ENCODE measurements at places on chromosomes 6 and 20.
A peak's percentile ranks its signal among the peaks of the same experiment; 100 is the strongest.

- DNase-seq, result no peak
These were observed 203.3 kb downstream of the BCAS1 start for GRCh38 chr20:53866794-53867740.

- DNase-seq, result no peak
These were observed 43.7 kb downstream of the CDC5L start for GRCh38 chr6:44431118-44431725.

DNA sequence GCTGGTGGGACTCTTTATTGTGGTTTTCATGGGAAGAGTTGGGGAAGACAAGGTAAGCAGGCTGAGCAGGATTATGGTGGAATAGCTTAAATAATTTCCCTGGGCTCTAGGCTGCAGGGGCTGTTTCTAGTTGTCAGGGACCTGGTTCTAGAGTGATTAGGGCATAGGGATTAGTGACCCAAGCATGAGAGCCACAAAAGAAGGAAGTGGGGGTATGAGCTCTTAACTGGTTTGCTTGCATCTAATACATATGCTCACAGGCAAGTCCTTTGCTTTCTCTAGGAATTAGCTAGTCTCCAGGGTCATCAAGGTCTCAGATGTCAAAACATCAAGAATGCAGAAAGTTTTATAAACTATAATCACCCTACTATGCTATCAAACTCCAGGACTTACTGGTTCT, 67.5 kb upstream of the NRN1 start:
- DNase-seq, result no peak

DNA sequence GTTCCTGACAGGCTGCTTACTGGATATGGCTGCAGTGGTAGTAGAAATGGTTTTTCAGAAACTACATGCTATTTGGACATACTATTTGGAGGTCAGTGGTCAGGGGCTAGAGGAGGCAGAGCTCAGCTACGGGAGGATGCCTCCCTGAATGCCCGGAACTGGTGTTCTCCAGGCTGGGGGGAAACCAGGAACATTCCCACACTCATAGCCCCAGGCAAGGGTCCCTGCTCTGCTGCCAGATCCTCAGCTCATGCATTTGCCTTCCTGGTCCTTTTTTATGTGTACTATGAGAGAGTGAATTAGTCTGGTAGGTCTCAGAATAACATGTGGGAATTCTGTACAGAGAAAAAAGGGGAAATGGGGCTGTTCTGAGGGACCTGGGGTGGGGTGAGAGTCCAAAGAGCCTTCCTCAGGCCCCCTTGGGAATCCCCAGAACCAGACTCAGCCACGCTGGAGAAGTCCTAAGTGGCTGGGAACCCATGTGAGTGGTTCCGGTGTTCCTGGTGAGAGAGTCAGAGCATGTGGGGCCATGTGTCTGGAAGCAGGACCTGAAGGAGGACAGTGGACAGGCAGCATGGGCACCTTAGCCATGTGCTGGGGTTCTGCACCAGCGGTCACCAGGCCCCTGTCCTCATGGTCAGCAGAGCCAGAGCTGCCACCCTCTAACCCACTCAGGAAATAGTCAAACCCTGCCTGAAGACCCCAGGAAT, 58.0 kb upstream of the MYL9 start:
- no peak for DNase-seq

DNA sequence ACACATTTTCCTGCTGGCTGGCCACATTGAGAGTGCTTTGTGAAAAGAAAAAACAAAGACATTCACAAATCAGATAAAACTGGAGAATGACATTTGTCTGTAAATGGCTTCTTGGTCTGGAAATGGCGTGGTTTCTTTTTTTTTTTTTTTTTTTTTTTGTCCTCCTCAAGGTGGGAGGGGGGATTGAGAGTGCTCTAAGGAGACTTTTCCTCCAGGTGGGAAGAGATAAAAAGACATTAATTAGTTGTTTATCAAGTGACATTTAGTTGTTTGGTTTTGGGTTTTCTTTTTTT, 40.4 kb downstream of the GNAS start:
- no peak for DNase-seq

- DNase-seq, result no peak
These were observed 29.8 kb upstream of the SYNJ2 start for GRCh38 chr6:157951828-157952227.

- DNase-seq, result no peak
These were observed 119.4 kb downstream of the TBX18 start for GRCh38 chr6:84645000-84645399.

DNA sequence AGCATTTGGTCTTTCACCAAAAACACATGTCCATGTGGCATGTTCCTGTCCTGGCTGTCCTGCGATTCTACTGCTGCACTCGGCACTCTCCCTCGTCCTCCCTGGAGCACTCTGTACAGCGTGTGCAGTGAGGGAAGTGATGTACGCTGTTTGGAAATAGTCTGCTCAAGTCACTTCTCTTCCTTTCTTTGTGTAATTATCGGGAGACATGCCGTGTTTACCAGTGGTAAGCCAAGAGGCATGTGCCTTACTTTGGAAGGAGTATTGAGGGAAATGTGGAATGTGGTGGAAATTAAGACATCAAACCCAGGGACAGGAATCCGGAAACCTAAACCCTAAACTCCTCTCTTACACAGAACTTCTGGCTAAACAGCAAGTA, 268.5 kb upstream of the FOXQ1 start:
- DNase-seq, result no peak

DNA sequence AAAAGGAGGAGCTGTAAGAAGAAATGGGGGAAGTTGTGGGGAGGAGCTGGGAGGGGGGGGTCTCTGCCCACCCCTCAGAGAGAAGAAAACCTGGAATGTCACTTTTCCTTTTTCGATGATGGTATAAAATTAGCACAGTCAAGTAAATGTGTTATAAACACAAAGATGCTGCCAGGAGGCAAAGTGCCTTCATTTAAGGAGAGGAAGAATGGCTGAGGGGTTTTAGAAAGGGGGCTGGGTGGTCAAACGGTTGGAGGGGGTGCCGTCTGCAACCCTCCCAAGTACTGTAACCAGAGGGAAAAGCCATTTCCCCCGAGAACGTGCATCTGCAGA, 25.0 kb downstream of the PMEPA1 start:
- DNase-seq, result no peak

DNA sequence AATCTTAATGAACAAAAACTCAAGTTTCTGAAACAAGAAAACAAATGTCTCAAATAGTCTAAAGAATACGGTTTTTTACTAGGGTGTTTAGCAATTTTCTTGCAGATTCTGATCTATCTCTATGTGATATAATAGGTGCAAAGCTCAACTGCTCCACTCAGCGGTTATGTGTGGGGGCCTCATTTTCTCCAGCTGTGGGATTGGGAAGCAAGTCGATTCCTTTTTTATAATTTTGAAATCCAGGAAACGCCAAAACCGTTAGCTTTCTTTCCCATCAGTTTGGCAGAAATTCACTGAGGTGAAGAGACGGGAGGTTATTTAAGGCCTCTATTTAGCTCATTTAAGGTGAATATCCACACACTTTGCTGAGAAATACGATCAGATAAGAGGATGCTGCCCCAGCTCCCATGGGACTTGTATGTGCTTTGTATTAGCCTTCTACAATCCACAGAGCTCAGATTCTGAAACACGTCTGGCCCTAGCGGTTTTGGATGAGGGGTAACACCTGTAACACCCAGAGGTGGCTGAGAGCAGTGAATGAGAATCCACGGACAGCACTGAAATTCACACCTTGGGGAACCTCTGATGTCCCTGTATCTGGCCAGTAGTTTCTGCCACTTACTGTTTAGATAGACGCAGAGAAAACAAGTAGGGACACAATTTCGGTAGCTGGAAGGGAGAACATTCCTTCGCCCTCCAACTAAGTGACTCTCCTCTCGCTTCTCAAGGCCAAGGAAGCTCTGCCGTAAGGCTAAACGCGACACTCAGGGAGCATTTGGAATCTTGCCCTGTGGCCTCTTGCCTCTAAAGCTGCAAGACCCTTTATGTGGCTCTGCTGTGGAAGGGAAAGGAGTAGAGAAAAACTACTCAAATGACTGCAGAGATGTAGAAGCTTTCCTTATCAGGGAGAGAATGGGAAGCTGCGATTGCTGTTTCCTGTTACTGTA, 6.5 kb upstream of the BCAS4 start:
- no peak for DNase-seq

DNA sequence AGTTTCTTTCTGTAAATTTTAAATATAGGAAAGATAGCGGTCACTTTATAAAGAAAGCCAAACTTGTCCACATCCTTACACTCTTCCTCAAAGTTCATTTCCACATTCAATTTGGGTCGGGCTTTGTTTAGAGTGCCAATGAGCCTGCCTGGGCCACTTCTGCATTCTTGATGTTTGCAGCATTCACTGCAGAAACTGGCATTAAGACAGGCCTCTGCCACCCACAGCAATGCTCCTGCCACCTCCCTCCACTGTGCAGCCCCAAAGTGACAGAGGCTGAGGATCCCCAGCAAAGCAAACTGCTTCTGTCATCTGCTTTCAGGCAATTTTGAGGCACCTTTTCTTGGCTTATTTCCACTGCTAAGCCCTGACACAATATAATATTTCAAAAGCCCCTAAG, 61.2 kb downstream of the TNFAIP3 start:
- DNase-seq, result peak; percentile 61

- DNase-seq, result no peak
These were observed 439.2 kb downstream of the C6orf118 start for GRCh38 chr6:164870164-164870563.

- DNase-seq, result no peak
These were observed 395.3 kb downstream of the MAFB start for GRCh38 chr20:40293740-40294139.

- no peak for DNase-seq
These were observed 347.0 kb downstream of the DOK5 start for GRCh38 chr20:54822386-54822785.

DNA sequence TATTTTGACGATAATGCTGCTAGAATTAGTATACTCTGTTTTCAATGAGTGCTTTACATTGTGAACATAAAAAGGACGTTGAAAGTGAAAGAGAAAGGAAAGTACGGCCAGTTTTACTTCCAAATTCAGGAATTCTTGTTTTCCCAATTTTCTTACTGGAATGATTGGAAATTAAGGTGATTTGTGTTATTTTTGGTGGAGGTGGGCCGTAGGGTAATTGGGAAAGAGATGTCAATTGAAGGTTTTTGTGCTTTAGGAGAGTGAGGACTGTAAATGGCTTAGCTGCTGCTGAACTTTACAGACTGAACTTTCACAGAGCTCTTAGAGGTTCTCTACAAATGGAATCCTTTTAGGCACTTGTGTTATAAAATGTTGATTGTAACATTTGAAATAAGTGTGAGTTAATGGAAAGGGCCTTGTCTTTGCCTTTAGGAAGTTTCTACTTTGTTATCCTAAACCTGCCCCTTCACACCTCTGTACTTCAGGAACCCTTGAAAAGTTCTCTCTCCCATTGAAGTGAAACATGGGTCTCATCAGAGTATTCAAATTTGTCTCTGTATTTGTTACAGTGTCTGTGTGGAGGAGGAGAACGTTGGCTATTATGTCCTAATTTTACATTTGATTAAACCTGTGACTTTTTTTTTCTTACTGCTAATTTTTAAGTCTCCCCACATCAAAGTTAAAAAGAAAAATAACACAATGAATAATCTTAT, 256.4 kb downstream of the ARID1B start:
- no peak for DNase-seq

DNA sequence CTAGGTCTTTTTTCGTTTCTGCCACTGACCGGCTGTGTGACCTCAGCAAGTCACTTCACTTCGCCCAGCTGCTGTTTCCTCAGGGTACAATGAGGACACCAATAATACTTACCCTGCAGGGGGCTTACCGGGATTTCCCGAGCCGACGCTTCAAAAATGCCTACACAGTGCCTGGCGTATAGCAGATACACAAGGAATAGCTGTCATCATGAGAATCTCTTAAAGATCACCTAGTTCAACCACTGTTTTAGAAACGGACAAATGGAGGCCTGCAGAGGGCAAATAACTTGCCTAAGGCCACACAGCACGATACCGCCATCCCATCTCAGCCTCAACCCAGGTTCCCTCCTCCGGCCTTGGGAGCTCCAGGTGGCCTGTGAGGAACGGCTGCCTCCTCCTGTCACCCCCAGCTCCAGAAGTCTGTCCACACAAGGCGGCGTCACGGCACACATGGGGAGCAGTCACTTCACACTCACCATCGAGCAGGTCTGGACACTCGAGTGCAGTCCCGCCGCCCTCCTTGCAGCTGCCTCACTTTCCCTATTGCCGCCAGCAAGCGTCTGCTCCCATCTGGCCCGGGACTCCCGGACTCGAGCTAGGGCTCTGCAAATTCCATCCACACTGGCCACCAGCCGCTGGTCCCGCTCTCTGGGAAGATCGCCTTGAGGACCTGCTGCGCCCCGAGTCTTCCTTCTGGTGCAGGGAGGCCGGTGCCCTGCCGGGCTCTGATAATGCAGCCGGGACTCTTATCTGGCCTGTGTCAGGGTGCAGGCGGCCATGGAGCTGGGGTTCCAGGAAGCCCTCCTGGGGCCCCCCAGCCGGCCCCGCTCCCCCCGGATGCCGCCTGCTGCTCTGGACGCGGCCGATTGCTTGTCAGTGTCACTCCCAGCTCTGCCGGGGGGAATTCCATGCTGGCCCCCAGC, at the start of gene RIPOR3:
TSS of gene RIPOR3 (minus strand) at position 893 of the 923 bp plus-strand sequence. CDS start at position 479, 414 bp downstream.
- DNase-seq, result peak; percentile 17

- no peak for DNase-seq
These were observed 56.6 kb downstream of the MMUT start for GRCh38 chr6:49406250-49406970.

GRCh38 chr20:62874964-62875344, 13.3 kb upstream of the TCFL5 start:
- no peak for DNase-seq

DNA sequence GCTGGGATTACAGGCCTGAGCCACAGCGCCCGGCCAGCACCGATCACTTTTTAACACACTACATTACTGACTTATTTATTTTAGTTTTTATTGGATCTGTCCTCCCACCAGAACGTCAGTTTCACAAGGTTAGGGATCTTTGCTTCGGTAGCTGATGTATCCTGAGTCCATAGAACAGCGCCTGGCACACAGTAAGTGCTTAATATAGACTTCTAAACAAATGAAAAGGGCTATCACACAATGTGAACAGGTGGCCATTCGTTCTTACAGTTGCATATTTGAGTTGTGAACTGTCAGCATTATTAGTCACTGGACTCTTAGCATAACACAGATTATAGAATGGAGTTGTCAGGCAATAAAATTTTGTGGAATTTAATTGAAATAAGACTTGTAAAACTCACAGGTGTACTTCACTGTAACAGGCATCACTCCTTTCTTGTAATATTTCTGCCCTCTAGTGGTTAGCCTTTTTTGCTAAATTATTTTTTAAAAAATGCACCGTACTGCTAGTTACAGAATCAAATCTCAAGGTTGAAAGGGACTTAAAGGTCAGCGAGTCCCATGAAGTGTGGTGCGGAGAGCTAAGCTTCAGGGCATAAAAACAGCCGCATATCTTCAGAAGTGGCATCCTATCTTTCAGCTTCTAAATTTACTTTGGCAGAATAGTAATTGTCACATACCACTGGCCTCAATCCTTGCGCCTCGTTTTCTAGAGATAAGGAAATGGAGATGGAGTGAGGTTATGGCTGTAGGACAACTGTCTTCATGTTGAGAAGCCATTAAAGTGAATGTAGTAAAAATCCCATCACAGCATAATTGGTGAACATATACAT, 3.4 kb upstream of the TBC1D7 start:
- no peak for DNase-seq

Measured in activated T-cell treated with anti-CD3 and anti-CD28 coated beads, Interleukin-2, amount 50 U/mL, for 48 hours (primary cell).